ENCODE measurements at places on chromosomes 5 and 9.

- peak; percentile 39 for DNase-seq
Observed at GRCh38 chr5:144304688-144305087, 134.0 kb downstream of the KCTD16 start.

DNA sequence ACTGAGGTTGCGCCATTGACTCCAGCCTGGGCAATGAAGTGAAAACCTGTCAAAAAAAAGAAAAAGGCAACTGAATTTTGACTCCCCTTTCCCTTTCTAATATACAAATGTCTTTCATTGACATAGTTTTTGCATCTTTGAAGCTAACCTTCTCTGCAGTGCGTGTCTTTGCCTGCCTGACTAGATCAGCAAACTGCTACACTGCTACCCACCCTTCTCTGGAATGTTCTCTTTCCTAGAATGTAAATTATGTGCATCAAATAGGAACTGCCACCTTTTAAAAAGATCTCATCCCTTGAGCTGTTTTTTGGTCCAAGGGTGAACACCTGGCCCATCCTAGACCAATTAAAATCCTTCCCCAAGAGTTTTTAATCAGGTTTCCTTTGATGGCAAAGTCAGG is 127.6 kb downstream of the SLC28A3 start:
- no peak for DNase-seq

DNA sequence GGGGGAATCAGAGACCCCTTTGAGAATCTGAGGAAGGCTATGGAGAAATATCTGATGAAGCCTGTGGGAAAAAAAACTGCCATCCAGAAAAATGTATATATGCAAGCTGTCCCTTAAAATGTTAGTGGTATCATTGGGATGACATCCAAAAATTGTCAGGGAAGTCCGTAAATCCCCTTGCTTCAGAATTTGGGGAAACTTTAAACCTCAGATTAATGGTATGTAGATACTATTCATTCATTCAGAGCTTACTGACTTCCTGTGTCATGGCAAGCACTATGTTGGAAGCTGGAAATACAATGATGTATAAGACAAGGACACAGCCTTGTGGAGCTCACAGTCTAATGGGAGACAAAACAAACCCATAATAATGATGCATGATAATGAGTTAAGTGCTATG is 10.9 kb upstream of the MOB3B start:
- DNase-seq = no peak

- DNase-seq = no peak
Observed at GRCh38 chr5:74277418-74277817, 363.1 kb downstream of the ENC1 start.

DNA sequence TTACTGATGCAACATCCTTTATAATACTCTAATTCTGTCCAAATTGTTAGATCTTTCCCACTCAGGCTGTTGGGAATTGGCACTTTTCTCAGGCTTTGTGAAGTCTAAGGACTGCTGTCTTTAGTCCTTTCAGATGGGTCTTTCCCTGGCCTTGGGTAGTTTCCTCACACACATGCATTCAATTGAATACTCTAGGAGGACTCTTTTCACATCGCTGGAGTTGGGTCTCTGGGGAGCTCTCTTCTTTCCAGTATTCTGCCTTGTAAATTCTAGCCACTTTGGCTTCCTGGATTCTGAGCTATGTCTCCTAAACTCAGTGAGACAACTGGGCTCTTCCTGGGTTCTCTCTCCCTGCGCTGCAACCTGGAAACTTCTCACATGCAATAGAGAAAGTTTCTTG is 215.5 kb downstream of the SNX18 start:
- no peak for DNase-seq

DNA sequence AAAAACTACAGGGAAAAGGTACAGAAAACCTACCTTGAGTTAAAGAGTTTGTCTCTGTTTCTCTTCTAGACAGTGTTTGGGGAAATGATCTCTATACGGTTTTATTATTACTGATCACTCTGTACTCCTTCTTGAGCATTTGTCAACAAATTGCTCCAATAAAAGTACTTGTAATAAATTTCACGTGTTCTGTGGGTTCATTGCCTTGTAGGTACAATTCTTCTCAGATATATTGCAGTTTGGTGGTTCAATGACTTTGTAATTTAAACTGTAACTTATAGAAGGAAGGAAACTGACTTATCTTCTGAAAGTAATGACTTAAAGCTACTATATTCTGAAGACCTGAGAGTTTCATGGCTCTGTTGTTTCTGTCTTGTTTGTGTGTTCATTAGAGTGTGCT is 319.9 kb upstream of the PCSK5 start:
- no peak for DNase-seq

DNA sequence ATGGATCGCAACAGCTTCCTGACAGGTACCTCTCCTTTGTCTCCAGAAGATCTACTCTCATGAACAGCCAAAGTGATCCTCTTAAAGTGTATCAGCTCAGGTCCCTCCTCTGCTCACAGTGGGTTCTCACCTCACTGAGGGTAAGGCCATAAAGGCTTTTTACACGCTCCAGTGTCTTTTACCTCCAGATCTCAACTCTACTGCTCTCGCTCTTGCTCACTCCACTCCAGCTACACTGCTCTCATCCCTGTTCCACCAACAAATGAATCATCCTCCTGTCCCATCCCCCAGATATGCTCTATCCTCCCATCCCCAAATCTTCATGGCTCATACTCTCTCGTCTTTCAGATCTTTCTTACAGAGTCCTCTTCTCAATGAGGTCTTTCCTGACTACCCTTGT is 248.6 kb upstream of the EFNA5 start:
- no peak for DNase-seq

GRCh38 chr5:176784218-176785165 is 25.9 kb upstream of the UNC5A start:
- peak; percentile 88 for DNase-seq

DNA sequence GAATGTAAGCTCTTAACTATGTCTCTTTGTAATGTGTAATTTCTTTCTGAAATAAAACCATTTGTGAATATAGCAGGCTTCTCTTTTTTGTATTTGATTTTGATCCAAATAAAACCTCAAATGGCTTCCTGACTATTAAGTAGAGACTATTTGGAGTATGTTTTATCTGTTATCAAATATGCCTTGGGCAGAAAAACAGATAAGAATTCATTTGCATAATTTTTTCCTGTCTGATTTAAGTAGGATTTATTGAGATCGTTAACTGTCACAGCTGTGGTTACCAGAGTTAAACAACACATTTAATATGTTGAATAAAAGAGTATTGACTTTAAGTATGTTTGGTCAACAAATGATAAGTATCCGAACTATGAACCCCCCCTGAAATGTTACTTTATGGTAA is 104.9 kb downstream of the MELK start:
- no peak for DNase-seq

GRCh38 chr5:28648108-28648507 is 1609.7 kb upstream of the CDH9 start:
- peak; percentile 61 for DNase-seq

DNA sequence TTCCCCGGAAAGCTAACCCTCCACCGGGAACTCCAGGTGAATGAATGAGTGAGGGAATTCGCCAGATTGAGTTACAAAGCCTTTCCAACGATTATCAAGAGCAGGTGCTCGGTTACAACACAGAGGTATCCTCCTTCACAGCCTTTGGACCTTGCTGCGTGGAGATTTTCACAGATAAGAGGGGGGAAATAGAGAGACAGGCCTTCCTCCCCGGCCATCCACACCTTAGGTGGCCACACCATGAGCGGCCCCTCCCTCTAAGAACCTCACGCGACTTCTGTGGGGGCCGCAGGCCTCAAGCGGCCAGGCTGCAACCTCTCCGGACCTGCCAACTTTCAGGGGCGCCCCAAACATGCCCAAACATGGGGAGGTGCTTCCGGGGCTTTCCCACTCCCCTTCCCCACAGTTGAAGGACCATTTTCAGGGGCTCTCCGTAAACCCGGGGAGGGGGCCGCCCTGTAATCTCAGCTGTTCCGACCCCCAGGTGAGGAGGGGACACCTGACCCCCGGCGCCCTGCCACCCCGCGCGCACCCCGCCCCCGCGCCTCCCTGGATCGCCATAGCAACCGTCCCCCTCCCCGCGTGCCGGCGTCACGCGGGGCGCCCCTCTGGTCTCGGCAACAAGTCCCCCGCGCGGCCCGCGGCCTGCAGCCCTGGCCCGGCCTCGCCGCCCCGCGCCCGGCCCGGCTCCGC is 603 bp downstream of the DENND1A start:
- DNase-seq = peak; percentile 68

GRCh38 chr5:35098214-35098613 is 50.5 kb upstream of the AGXT2 start:
- no peak for DNase-seq

GRCh38 chr9:73114958-73115357 is 36.7 kb upstream of the ANXA1 start:
- no peak for DNase-seq

- no peak for DNase-seq
Observed at GRCh38 chr9:23586906-23587305, 239.1 kb downstream of the ELAVL2 start.

DNA sequence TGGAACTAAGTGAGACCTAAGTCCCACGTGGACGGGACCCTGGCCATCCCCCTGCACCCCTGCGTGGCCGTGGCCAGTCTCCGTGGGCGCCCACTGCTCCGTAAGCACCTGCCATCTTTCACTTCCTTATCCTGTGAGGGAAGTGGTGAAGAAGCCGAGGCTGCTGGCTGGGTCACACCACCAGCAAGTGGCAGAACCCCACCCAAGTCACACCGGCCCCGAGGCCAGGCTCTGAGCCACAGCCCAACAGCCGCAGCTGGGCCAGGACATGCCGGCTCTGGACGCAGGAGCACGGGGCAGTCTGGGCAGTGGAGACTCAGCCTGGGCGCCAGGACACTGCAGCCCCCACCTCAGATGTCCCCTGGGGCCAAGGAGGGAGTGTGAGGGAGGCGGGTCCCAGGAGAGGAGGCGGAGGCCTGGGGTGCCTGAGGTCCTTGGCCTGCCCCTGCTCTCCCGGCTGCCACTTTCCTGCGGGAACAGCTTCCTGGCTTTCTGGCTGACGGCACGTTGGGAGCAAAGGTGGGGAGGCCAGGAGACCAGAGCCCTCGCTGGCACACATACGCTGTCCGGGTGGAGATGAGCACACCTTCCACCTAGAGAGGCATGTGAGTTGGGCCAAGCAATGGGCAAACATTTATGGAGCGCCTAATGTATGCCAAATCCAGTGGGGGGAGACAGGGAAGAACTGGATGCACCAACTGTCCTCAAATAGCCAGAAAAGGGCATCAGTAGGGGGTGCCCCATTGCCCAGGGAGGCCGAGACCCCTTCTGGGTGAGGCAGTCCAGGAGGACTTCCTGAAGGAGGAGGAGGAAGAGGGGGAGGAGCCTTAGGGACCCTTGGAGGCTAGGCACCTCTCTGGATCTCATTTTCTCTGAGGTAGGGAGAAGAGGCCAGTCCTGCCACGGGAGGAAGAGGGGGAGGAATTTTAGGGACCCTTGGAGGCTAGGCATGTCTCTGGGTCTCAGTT is 43.9 kb upstream of the EGFL7 start:
- no peak for DNase-seq

- DNase-seq = no peak
Observed at GRCh38 chr5:6757414-6757969, 44.3 kb downstream of the TENT4A start.

DNA sequence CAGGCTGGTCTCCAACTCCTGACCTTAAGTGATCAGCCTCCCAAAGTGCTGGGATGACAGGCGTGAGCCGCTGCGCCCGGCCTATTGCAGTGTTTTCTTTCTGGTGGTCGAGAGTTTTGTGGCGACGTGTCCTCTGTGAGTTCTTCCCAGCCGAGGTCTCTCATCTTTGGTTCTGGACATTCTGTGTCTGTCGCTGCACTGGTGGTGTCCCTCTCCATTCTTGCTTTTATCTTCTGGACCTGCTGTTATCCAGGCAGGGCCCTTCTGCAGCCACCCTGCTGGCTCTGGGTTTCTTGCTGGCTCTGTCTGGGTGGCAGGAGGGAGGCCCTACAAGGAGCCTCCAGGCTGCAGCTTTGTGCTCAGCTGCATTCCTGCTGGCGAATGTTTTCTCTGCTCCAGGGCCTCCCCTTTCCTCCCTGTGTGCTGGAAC is 49.1 kb upstream of the EXOC3 start:
- peak; percentile 48 for DNase-seq

DNA sequence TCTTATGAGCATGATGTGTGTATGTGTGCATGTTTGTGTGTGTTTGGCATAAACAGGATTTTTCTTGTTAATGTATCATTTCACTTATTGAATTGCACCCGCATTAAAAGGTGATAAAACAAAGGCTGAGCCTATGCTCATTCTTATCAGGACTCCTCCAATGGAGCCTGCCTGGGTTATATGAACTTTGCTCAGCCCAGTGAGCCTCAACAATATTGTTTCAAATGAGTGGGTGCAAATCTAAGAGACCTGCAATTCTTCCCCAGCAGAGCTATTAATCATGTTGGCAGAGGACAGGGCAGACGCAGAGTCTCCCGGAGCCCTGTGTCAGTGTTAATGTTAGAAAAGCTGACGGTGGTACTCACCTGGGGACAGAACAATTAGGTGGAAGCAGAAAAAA is 71.6 kb downstream of the SH3RF2 start:
- no peak for DNase-seq

- peak; percentile 97 for DNase-seq
Observed at GRCh38 chr9:89661956-89662717, 57.3 kb downstream of the GADD45G start.

- DNase-seq = no peak
Observed at GRCh38 chr5:57671371-57671770, 188.8 kb upstream of the ACTBL2 start.

GRCh38 chr5:151154931-151155774 is 2.4 kb downstream of the ANXA6 start:
- no peak for DNase-seq

GRCh38 chr9:35526087-35526801 is 36.3 kb downstream of the RUSC2 start:
- no peak for DNase-seq

- no peak for DNase-seq
Observed at GRCh38 chr9:76486151-76486550, 27.2 kb downstream of the GCNT1 start.

DNA sequence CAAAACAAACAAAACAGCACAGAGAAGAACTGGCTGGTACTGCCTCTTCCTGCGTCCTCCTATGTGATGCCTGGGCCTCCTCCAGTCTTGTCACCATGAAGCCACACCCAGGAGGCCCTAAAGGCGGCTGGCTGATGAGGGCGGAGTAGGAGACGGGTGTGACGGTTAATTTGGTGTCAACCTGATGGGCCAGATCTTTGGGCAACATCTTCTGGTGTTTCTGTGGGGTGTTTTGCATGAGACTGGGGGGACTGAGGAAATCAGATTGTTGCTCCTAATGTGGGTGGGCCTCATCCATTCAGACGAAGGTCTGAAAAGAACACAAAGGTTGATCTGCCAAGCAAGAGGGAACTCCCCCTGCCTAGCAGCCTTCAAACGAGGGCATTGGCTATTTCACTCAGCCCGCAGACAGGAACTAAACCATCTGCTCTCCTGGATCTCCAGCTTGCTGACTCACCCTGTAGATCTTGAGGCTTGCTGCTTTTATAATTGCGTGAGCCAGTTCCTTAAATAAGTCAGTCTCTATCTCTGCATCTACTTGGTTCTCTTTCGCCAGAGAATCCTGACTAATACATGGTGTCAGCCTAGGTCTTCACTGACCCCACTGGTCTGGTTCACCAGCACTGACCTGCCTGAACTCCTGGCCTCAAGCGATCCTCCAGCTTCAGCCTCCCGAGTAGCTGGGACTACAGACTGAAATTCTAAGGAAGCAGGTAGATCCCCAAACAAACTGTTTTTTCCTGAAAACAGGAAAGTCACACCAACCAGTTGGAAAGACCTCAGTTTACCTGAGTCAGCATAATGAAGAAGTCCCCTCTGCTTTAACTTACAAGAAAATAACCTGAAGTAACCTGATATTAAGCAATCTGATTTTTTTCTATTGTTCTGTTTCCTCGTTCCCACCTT is 12.8 kb upstream of the ZFP62 start:
- peak; percentile 27 for DNase-seq

- no peak for DNase-seq
Observed at GRCh38 chr9:129677456-129677855, 12.0 kb downstream of the PRRX2 start.
